ENCODE measurements at places on chromosomes 16 and 17.
A peak's percentile ranks its signal among the peaks of the same experiment; 100 is the strongest.

GRCh38 chr17:41913798-41914197 lies 5.0 kb downstream of the ACLY start:
- no peak for DNase-seq

- DNase-seq = no peak
Observed at GRCh38 chr16:77838597-77839255, 50.4 kb downstream of the VAT1L start.

GRCh38 chr17:57234739-57235092 lies 21.6 kb upstream of the MSI2 start:
- peak; percentile 19 for DNase-seq

- DNase-seq = no peak
Observed at GRCh38 chr17:79085154-79085920, 10.7 kb downstream of the ENGASE start.

DNA sequence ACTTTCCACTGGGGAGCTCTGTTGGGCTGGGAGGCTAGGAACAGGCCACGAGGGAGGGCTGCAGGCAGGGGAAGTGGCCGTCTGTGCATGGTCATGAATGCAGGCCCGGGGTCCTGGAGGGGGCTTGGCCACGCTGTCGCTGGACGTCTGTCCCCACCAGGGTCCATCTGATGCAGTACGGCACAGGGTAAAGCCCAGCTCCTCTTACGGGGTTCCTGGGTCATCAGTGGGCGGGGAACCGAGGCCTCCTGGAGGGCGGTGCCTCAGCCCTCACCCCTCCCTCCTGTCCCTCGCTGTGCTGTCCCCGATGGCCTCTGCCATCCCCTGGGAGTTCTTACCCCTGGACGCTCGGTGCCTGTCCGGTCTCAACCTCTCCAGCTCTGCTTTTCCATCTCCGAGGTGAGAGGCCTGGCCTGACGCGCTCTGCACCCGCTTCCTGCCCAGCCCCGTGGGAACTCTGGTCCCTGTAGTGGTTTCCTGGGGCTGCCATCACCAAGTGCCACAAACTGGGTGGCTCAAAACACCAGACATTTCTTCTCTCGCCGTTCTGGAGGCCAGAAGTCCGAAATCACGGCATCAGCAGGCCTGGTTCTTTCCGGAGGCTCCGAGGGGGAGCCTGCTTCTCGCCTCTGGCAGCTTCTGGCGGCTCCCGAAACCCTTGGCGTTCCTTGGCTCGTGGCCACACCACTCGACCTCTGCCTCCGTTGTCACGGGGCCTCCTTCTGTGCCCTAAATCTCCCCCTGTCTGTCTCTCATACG lies 182.8 kb downstream of the SEC14L1 start:
- peak; percentile 49 for DNase-seq

DNA sequence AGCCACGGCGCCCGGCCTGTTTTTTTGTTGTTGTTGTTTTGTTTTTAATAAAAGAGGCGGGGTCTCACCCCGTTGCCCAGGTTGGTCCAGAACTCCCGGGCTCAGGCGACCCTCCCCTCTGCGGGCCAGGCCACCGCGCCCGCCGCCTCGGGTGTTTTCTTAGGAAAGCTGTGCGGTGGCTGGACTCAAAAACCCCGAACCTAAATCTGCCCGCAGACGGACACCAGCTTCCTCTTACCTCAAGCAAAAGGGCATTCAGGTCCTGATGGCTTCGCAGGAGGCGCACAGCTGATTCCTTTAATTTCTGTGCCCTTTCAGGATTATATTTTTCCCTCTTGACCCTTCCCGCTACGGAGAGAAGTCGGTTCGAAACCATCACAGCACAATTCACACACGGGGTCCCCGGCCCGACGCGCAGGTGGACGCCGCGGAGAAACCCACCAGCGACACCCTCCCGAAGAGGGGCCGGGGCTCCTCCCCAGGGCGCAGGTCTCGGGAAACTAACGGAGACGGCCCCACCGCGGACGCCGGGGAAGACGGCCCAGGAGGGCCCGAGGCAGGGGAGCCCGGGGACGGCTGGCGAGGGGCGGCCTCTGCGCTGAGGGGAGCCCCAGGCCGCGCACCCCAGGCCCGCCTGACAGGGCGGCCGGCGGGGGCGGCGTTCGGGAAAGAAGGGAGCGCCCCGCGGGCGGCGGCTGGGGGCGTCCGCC lies 653 bp downstream of the FANCA start:
- no peak for DNase-seq

DNA sequence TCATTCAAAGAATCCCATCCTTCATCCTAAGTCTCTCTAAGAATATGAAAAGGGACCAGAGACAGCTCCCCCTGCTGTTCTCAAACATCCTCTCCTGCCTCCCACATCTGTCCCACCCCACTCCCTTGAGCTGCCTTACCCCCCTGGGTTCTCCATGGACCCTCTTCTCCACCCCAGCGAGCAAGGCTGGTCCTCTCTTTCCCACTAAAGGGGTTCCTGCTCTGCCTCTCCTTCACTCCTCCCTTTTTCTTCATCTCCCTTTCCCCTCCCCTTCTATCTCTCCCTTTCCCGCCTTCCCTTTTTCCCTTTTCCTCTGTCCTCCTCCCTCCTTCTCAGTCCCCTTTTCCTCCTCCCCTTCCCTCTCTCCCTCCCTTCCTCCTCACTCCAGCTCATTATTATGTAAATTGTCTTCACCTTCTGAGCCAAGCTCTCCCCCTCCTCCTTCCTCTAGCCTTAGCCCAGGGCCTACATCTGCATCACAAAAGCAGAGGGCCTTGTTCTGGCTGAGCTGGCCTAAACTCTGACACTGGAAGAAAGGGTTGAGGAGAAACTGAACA lies 90.0 kb downstream of the GNAO1 start:
- DNase-seq = peak; percentile 32

DNA sequence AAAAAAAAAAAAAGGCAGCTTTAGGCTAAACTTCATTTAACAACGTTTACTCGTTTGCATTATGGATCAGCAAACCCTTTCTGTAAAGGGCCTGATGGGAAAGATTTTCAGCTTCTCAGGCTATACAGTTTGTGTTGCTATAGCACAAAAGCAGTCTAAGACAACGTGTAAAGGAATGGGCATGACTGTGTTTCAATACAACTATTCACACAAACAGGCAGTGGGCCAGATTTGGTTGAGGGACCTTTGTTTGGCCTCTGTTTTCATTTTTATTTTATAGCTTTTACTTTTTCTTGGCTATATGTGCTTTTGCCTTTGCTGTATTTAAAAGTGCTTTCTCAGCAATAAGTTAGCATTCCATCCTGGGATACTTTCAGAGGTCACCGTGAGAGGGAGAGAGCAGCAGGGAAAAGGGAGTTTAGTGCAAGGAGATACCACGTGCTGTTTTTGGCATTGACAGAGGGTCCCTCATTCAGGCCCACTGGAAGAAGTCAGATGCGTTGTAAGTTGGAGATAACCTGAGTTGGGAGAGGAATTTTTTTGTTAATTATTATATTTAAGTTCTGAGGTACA lies 335.6 kb downstream of the UTP18 start:
- no peak for DNase-seq

DNA sequence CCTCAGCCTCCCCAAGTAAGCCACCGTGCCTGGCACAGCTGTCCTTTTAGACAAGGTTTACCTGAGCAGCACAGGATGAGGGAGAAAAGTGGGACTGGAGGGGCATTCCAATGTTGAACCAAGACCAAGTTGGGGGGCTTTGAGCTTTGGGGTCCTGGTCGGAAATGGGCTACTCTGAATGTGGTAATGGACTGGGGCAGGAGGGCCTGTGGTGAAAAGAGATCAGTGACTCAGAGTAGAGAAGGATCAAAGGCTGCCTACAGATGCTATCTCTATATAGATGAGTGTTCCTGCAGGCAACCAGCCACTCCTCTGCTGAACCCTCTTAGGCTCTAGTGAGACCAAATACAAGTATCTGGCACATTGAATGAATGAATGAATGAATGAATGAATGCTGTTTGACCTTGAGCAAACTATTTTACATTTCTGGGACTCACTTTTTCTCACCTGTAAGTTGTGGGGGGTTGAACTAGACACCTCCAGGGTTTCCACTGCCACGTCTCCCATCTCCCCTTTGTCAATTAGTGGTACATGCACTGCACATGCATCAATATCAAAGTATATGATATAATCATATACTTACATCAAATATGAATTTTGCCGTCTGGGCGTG lies 26.3 kb upstream of the ETV4 start:
- DNase-seq = no peak

GRCh38 chr17:56595831-56596690 lies 2.6 kb downstream of the NOG start:
- DNase-seq = peak; percentile 89

DNA sequence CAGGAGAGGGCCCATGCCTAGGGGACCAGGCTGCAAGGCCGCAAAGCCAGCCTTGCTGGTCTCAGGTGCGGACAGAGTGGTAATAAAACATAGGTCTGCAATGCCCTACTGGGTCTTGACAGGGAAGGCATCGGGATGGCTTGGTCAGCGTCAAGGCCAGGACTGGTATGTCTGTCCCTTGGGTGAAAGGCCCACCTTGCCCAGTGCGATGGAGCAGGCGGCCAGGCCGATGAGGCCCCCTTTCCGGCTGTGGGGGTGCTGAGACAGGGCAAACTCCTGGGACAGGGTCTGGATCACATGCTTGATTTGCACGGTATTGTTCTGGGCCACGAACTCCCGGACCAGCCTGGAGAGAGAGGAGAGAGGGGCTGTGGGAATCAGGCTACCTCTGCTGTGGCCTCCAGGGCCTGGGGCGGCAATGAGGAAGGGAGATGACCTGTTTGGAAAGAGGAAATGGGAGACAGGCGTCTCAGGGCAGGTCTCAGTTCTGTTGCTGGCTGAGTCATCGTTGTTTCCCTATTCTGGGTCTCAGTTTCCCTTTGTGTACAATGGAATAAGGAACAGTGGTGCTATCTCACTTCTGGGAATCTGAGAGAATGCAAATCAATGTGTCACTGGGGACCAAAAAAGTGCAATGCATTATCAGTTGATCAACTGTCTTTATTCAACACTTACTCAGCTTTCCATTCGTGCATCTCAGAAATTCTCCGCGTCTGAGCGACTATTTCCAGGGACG lies 14.8 kb downstream of the VAC14 start:
- no peak for DNase-seq

DNA sequence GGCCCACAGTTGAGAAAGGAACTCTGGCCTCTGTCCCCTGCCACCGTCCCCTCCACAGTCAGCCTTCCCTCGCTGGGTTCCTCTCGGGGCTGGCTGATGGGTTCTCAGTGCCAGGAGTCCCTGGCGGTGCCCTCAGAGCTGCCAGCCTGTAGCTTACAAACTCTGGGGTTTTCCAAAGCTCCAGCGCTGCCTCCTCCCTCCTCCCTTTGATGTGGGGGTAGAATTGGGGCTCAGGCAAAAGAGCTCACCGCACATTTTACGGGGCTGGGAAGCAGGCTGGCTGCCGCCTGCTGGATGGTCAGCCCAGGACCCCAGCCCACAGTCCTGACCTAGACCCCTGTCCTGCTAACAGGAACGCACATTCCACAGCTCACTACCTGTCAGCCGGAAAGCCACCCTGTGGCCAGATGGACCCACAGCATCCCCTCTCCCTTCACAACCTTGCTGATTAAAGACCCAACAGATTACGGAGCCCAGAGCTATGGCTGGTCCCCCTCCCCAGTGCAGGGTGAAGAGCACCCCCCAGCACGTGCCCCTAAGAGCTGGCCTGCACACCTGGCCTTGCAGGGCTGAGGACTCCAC lies 6.0 kb downstream of the VASN start:
- DNase-seq = no peak

DNA sequence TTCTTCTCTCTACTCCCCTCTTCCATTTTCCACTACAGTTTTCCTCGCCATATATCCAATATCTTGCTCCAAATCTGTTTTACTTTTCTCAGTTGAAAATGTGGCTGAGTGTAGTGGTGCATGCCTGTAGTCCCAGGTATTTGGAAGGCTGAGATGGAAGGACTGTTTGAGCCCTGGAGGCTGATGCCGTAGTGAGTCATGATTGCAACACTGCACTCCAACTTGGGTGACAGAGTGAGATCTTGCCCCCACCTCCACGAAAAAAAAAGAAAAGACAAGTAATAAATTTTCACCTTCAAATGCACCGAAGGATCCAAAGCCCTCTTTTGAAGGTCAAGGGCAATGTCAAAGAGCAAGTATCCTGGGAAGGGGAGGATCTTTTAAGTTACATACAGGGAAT lies 592.3 kb downstream of the TMEM114 start:
- no peak for DNase-seq

DNA sequence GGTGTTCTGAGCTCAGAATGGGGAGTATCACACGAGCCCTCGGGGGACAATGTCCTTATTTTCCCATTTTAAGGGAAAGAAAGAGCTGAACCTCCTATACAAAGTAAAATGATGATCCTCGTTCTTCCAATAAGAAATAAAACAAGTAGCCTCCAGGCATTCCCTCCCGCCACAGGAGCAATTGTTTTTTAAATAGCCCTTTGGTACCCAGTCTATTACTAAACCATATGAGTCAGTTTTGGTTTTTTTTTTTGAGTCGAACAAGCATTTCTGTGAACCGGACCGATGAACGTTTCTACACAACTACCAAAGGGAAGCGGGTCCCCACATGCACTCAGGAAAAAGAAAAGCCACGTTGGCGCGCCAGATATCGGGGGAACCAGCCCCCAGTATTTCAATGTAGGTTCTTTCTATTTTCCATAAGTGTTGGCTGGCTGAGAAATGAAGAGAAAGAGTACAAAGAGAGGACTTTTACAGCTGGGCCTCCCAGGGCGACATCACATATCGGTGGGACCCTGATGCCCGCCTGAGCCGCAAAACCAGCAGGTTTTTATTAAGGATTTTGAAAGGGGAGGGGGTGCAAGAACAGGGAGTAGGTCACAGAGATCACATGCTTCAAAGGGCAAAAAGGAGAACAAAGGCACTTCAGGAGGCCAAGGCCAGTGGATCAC lies 3.8 kb upstream of the DCXR start:
- DNase-seq = no peak

DNA sequence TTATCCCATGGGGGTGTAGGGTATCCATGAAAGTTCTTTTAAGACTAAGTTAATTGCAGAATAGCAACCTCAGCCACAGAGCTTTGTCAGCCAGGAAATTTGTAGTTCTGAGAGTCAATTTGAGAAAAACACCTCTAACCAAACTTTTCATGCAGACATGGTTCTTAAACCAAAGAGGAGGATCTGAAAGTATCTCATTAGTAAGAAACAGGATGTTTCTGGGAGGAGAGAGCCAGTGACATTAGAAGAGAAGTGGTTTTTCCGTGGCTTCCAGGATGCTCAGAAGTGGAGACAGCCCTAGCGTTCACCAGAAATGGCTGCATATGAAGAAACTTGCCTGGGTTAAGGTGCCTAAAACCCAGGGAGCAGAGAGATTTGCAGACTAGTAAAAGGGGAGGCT lies 7.9 kb downstream of the GNAO1 start:
- no peak for DNase-seq

- DNase-seq = no peak
Observed at GRCh38 chr17:47254403-47254943, 846 bp downstream of the ITGB3 start.

GRCh38 chr16:55255733-55256282 lies 68.2 kb upstream of the IRX6 start:
- no peak for DNase-seq
